Esophagus squamous epithelium (tissue), 5 donors: ENCODE measurements at places on chromosomes 12 and 14.
A peak's percentile ranks its signal among the peaks of the same experiment; 100 is the strongest.

DNA sequence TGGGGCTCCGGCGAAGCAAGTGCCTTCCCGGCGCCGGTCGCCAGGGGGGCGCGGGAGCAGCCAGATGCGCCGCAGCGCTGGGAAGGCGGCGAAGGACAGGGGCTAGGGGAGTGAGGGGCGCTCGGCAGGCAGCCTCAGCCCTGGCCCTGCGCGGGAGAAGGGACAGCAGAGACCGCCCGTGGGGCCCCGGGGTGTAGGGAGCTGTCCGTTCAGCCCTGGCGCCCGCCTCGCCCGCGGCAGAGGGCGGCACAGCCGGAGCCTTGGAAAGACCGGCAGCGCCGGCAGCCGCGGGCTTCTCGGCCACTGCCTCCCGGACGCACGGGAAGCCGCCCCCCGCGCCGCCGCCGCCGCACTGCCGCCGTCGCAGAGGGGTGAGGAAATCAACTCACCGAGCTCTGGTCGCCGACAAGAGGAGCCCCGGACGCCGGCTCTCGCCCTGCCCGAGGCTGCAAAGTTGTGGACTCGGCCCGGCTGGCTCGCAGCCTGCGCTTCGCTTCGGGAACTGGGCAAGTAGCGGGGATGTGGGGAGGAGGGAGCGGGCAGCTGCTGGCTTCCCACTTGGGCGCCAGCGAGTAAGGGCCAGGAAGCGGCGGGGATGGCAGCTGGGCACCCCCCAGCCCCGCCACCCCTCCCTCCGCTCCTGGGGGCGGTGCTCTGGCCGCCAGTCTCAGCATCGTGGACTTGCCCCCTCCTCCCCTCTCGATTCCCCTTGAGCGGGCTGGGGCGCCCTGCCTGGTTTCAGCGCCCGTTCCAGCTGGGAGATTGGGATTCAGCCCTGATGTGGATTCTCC is at the start of gene ZDHHC22:
Gene ZDHHC22, minus strand, starts transcription at position 578 of the 791 bp plus-strand sequence. CDS start 2,053 bp downstream, outside the sequence.
- H3K27ac ChIP-seq: no peak within 1 kb of the TSS
- H3K4me3 ChIP-seq: peak within 1 kb of the TSS; percentile 56
- peaks cover 19% of the 10 kb centered on the region for H3K4me1 ChIP-seq
- no peaks in the 10 kb centered on the region for H3K36me3 ChIP-seq
- no peak for DNase-seq

DNA sequence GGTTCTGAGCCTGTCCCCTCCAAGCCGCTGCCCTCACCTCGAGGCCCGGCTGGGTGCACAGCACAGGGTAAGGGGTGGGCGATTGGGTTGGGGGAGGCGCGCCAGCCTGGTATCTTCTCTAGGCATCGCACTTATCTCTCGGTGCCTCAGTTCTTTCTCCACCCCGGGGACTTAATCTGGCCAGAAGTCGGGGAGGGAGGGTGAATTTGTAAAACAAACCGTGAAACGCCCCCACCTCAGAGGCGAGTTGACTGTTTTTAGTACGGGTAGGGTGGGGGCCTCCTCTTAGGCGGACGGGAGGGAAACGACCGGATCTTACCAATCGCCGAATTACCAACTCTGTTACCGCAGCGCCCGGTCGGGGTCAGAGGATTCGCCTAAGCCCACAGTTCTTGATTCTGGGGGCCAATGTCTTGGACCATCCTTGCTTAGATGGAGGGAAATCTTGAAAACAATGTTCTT is 1.4 kb upstream of the TBX3 start:
- peak overlapping the region; percentile 89 for H3K27ac ChIP-seq
- no peaks in the 10 kb centered on the region for H3K27me3 ChIP-seq
- no peak for DNase-seq
- H3K4me1 ChIP-seq: peaks cover 37% of the 10 kb centered on the region
- H3K4me3 ChIP-seq: no peak overlapping the region

GRCh38 chr12:80415466-80415865 is 28.6 kb upstream of the PTPRQ start:
- H3K4me1 ChIP-seq: no peaks in the 10 kb centered on the region
- no peaks in the 10 kb centered on the region for H3K36me3 ChIP-seq
- no peak for DNase-seq
- H3K27ac ChIP-seq: no peak overlapping the region

DNA sequence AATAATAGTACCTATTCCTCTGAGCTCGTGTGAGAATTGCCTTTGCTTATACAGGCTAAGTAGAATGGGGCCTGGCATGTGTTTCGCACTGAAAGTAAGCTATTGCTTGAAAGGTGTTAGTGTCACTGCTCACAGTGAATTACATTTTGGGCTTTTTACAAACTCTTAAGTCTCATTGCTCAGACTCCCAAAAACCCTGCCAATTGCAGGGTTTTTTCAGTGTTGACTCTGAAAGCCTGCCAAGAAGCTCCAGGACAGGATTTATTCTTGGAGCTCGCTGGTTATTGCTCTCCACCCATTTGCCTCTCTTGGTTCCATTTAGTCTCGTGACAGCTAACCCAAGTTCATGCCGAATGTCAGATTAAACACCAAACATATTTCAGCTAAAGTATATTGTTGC is 39.8 kb downstream of the NOPCHAP1 start:
- no peaks in the 10 kb centered on the region for H3K27me3 ChIP-seq
- H3K27ac ChIP-seq: no peak overlapping the region
- H3K4me3 ChIP-seq: no peak overlapping the region
- no peak for DNase-seq

GRCh38 chr12:45398552-45398951 is 182.7 kb downstream of the ANO6 start:
- H3K4me3 ChIP-seq: no peak overlapping the region
- no peak for DNase-seq
- H3K27ac ChIP-seq: no peak overlapping the region
- no peaks in the 10 kb centered on the region for H3K27me3 ChIP-seq

- H3K4me3 ChIP-seq: no peak overlapping the region
- DNase-seq: no peak
- H3K4me1 ChIP-seq: no peaks in the 10 kb centered on the region
- no peaks in the 10 kb centered on the region for H3K36me3 ChIP-seq
- H3K27me3 ChIP-seq: no peaks in the 10 kb centered on the region
- no peak overlapping the region for H3K27ac ChIP-seq
These were observed 102.2 kb downstream of the RASSF9 start for GRCh38 chr12:85733984-85734383.

DNA sequence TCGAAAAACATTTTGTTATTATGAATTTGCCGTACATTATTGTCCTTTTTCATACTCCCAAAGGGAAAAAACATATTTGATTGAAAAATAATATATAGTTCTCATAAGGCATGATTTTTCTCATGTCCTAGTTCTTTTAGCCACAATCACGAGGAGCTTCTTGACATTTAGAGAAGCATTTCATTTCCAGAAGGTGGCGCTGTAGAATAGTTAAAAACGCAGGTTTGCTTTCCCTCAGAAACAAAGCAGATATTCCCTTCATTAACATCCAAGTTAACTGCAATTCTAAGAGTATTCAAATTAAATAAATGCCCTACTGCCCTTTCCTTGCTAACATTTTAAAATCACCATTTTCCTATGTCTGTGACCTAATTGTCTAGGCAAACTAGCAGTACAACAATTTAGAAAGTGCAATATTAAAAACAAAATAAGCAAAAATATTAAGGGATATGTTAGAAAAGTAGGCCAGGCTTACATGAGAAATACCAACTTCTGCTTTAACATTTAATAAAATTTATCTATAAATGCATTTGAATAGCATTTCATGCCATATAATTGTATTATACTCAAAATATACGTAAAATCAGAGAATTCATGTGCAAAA is 10.9 kb upstream of the PIK3C2G start:
- H3K36me3 ChIP-seq: no peaks in the 10 kb centered on the region
- DNase-seq: no peak
- H3K27me3 ChIP-seq: no peaks in the 10 kb centered on the region
- no peak overlapping the region for H3K27ac ChIP-seq
- no peaks in the 10 kb centered on the region for H3K4me1 ChIP-seq

GRCh38 chr12:108802101-108802961 is 55.1 kb downstream of the SSH1 start:
- H3K4me1 ChIP-seq: peaks cover 54% of the 10 kb centered on the region
- H3K36me3 ChIP-seq: peaks cover 30% of the 10 kb centered on the region

DNA sequence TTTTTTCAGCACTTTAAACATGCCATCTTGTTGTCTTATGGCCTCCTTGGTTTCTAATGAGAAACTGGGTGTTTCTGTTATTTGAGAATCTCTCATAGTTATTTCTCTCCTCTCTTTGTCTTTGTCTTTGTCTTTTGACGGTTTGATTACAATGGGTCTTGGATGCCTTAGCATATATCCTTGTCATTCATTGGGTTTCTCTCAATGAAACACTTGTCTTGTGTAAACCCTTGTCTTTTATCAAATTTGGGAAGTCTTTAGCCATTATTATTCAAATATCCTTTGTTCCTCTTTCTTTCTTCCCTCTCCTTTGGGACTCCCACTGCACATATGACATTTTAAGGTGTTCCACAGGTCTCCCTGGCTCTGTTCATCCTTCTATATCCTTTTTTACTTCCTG is 373.5 kb upstream of the TBX3 start:
- H3K4me1 ChIP-seq: no peaks in the 10 kb centered on the region
- no peaks in the 10 kb centered on the region for H3K36me3 ChIP-seq
- H3K27ac ChIP-seq: no peak overlapping the region

DNA sequence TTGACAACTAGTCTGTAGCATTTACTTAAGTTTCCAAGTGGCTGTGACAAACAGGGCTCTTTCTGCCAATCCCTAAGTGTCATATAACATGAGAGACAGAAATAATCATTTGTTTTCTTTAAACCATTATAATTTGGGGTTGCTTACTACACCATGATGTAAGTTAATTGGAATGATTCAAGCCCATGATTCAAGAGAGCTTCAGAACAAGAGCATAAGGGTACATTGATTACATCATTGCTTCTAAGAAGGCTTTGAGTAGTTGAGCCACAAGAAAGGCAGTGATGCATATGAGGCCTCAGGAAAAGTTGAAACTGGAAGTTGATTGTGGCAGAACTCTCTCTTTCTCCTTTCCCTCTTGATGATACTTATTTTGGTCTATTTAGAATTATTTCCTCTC is 444.0 kb downstream of the CCER1 start:
- no peaks in the 10 kb centered on the region for H3K4me1 ChIP-seq
- no peak for DNase-seq
- no peaks in the 10 kb centered on the region for H3K36me3 ChIP-seq

DNA sequence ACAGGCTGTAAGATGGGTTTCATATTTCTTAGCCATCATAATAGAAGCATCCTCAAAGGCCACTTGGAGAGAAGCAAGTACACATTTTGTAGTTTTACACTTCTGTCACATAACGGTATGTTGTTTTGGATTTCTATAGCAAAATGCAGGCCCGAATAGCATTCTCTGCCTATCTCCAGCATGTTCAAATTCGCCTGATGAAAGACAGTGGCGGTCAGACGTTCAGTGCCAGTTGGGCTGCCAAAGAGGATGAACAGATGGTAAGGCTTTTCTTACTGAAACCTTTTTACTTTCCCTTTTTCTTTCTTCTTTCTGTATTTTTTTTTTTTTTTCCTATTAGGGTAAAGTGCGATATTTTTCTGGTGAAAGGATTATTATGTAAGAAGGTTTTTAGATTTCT is 110.5 kb downstream of the TTLL5 start:
- no peak overlapping the region for H3K4me3 ChIP-seq
- peaks cover 3% of the 10 kb centered on the region for H3K4me1 ChIP-seq
- peaks cover 53% of the 10 kb centered on the region for H3K36me3 ChIP-seq
- no peak for DNase-seq
- no peaks in the 10 kb centered on the region for H3K27me3 ChIP-seq
- H3K27ac ChIP-seq: no peak overlapping the region

GRCh38 chr12:54486173-54486867 is 11.2 kb upstream of the NCKAP1L start:
- H3K27ac ChIP-seq: no peak overlapping the region
- H3K36me3 ChIP-seq: no peaks in the 10 kb centered on the region
- H3K4me3 ChIP-seq: no peak overlapping the region
- no peaks in the 10 kb centered on the region for H3K27me3 ChIP-seq
- H3K4me1 ChIP-seq: no peaks in the 10 kb centered on the region
- no peak for DNase-seq

GRCh38 chr14:92254786-92255185 is 68.2 kb upstream of the SLC24A4 start:
- H3K36me3 ChIP-seq: no peaks in the 10 kb centered on the region
- no peaks in the 10 kb centered on the region for H3K27me3 ChIP-seq
- H3K27ac ChIP-seq: no peak overlapping the region

GRCh38 chr12:131773582-131774221 is 54.5 kb upstream of the MMP17 start:
- no peak overlapping the region for H3K27ac ChIP-seq
- H3K4me3 ChIP-seq: no peak overlapping the region

GRCh38 chr12:43976027-43976426 is 140.1 kb downstream of the TMEM117 start:
- no peak overlapping the region for H3K4me3 ChIP-seq
- H3K36me3 ChIP-seq: no peaks in the 10 kb centered on the region
- H3K27me3 ChIP-seq: no peaks in the 10 kb centered on the region

GRCh38 chr14:72549026-72549425 is 344.9 kb downstream of the DPF3 start:
- no peaks in the 10 kb centered on the region for H3K36me3 ChIP-seq
- H3K27ac ChIP-seq: no peak overlapping the region
- H3K4me3 ChIP-seq: no peak overlapping the region
- no peaks in the 10 kb centered on the region for H3K4me1 ChIP-seq
- no peaks in the 10 kb centered on the region for H3K27me3 ChIP-seq
- no peak for DNase-seq

DNA sequence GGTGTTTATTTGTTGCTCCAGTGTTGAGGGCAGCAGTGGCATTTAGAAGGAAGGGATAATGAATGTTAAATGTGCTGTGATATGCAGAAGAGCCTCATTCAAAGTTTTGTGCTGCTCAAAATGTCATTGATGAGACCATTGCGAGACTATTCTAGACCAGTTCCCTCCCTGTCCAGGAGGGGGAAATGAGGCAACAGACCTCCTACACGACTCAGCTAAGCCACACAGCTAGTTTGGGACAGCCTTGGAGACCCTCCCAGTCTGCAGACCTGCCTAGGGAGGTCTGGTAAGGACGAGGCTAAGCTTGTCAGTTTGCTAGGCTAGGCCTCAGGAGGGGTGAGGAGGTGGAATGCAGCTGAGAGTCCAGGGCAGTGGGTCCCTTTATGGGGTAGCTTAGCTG is 116.0 kb downstream of the NRXN3 start:
- no peaks in the 10 kb centered on the region for H3K27me3 ChIP-seq
- H3K27ac ChIP-seq: no peak overlapping the region
- no peaks in the 10 kb centered on the region for H3K4me1 ChIP-seq
- no peak overlapping the region for H3K4me3 ChIP-seq

DNA sequence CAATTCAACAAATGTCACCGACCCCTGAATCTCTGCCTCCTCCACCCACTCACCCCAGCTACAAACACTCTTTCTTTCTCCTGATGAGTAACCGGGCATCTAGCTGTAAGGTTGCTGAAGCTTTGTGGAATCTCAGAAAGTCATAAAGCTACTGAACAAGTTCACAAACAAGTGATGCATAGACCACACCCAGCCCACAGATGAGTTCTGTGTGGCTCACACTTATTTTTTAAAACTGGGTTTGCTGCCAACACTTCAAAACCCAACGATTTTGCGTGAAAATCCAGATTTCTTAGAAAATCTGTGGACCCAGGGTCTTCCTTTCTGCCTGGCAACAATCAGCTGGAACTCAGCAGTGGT is 96.1 kb downstream of the APAF1 start:
- H3K27me3 ChIP-seq: no peaks in the 10 kb centered on the region
- DNase-seq: no peak
- H3K4me3 ChIP-seq: no peak overlapping the region
- H3K4me1 ChIP-seq: peaks cover 10% of the 10 kb centered on the region
- H3K27ac ChIP-seq: no peak overlapping the region
- H3K36me3 ChIP-seq: no peaks in the 10 kb centered on the region

- no peaks in the 10 kb centered on the region for H3K4me1 ChIP-seq
- no peak overlapping the region for H3K27ac ChIP-seq
- no peaks in the 10 kb centered on the region for H3K27me3 ChIP-seq
- no peaks in the 10 kb centered on the region for H3K36me3 ChIP-seq
- DNase-seq: no peak
- H3K4me3 ChIP-seq: no peak overlapping the region
These were observed 1097.4 kb upstream of the TMEM132C start for GRCh38 chr12:127169321-127170181.
